ENCODE measurements at places on chromosomes 11 and 22.

DNA sequence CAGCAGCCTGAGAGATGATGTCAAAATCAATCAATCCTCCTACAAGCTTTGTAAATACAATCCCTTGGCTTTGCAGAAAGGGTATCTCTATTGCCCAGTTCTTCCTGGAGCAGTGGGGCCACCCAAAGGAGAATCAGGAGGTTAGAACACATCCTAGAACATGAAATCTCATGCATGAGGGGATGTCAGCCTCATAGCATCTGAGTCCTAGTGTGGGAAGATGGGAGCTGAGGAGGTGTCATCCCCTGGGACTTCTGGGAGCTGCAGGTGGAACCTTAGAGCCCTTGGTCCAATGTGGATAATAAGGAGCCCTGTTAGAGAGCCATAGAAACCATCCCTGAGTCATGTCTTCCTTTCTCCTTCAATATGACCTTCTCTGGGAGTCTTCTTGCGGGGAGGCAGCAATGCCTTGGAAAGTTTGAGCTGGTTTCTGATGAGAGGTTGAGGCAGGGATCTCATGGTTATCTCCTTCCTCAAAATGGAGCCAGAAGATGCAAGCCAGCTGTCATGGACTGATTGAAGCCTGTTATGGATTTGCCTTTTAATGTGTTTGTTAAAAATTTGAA, 74.8 kb downstream of the BDNF start:
- DNase-seq: no peak

DNA sequence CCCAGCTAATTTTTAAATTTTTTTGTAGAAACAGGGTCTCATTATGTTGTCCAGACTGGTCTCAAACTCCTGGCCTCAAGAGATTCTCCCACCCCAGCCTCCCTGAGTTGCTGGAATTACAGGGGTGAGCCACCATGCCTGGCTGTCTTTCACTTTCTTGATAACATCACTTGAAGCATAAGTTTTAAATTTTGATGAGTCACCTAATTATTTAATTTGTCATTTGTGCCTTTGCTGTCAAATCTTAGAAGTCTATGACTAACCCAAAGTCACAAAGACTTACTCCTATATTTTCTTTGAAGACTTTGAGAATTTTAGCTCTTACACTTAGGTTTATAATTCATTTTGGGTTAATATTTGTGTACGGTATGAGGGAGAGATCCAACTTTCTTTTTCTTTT, 14.5 kb upstream of the MSANTD2 start:
- no peak for DNase-seq

DNA sequence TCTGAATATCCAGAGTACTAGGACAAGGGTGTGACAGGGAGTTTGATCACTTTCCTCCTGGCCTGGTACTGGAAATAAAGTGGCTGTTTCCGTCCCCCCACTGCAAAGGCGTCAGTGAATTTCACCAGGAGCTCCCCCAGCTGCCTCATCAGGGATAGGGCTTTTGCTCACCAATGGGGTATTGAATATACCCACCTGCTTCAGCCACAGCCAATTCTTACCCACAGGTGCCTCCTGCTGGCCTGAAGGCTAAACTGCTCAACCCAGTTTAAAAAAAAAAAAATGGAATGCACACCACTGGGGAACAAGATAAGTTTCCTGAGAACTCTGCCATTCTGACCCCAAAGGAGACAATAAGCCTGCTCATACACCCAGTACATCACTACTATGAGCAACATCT, 65.3 kb upstream of the MS4A8 start:
- no peak for DNase-seq

GRCh38 chr22:49205483-49205800, 622.2 kb downstream of the BRD1 start:
- DNase-seq: no peak
